ENCODE measurements at places on chromosomes 12 and 14.
A peak's percentile ranks its signal among the peaks of the same experiment; 100 is the strongest.

DNA sequence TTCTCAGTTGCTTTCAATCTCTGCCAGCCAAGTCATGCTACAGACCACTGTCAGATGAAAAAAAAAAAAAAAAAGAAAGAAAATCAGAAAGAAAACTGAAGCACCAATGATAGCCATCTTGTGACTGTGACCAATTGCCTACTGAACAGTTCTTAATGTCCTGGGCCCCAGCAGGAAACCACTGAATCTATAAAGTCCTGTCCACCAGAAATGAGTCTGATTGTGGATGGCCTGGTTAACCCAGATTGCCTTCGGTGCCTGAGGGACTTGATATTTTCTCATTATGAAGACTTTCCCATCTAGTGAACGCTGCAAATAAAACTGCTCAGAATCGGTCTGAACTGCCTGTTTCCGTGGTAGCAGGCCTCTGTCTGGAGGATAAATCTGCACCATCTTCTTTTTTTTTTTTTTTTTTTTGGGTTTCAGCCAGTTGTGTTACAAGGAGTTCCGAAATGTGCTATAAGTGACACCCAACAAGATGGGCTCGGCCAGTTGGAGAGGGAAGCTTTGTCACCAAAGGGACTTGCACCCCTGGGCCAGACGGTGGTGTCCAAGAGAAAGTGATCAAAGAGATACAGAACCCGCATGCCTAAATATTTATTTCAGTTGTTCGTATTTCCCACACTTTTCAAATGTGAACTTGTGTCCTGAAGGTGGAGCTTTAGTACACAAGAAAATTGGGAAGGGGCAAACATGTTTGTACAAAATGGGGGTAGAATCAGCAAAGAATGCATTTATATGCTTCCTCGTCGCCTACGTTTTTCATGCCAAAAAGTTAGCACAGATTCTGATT is 3.0 kb upstream of the PLXNC1 start:
- DNase-seq: peak; percentile 56

DNA sequence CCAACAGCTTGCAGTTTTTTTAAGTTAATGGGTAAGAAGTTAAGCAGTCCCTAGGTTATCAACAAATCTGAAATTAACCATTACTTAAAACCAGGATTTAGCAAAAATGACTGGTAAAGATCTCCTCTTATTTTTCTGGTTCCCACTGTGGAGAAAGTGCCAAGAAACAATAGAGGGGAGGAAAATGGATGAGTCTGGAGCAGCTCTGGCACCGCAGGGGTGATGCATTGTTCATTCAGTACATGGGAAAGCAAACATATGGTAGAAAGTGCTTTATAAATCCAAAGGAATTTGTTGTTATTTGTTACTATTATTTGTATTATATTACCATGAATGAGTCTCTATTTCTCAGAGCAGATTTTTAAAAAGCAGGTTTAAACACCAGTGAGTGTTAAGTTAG is 92.2 kb downstream of the DYRK2 start:
- DNase-seq: no peak

- DNase-seq: no peak
Measured at GRCh38 chr12:111405859-111406473, at the start of gene SH2B3. TSS of gene SH2B3 (plus strand) at chr12:111405923. CDS start at chr12:111418146, 12,223 bp downstream.

- no peak for DNase-seq
Measured at GRCh38 chr12:79983986-79984620, 49.2 kb upstream of the PPP1R12A start.

- no peak for DNase-seq
Measured at GRCh38 chr12:2826721-2827515, 7.9 kb downstream of the NRIP2 start.

DNA sequence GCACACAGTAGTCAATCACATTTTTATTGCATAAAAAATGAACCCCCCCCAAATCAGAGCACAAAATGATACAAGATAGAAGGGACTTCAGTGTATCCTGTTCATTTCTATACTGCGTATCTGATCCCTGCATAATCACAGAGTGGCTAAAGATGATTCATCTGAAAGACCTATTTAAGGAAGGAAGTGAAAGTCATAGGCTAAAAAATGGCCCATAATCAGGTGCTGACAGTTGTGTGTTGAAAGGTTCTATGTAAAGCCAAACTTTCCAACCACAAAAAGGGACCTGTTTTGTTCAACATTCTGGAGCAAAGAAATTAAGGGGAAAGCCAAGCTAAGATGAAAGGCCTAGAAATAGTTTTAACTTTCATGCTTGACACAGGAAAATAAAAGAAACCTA is 147.8 kb upstream of the ATP2B1 start:
- DNase-seq: peak; percentile 91
